ENCODE measurements at places on chromosomes 16 and 17.

GRCh38 chr17:36879027-36879426 is 58.2 kb upstream of the LHX1 start:
- DNase-seq = no peak

GRCh38 chr16:84354306-84354705 is 14.0 kb upstream of the ATP2C2 start:
- no peak for DNase-seq

- no peak for DNase-seq
These were observed 24.8 kb upstream of the MYO18A start for GRCh38 chr17:29205047-29205446.

- DNase-seq = no peak
These were observed 23.1 kb downstream of the STAT3 start for GRCh38 chr17:42365136-42365535.

DNA sequence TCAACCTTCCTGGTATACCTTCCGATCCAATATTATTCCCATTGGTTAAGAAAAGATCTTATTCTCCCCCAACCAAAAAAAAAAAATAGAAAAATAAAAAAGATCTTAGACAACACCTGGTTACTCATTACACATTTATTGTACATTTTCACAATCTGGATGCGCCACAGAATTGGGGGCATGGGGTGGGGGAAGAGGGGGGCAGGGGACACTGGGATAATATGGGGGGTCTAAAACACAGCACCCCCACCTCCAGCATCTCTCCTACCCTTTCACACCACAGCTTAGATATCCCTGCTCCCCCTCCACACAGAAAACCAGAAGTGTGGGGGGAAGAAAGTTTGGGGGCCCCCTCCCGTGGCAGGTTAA is 3.7 kb downstream of the VAMP2 start:
- no peak for DNase-seq

DNA sequence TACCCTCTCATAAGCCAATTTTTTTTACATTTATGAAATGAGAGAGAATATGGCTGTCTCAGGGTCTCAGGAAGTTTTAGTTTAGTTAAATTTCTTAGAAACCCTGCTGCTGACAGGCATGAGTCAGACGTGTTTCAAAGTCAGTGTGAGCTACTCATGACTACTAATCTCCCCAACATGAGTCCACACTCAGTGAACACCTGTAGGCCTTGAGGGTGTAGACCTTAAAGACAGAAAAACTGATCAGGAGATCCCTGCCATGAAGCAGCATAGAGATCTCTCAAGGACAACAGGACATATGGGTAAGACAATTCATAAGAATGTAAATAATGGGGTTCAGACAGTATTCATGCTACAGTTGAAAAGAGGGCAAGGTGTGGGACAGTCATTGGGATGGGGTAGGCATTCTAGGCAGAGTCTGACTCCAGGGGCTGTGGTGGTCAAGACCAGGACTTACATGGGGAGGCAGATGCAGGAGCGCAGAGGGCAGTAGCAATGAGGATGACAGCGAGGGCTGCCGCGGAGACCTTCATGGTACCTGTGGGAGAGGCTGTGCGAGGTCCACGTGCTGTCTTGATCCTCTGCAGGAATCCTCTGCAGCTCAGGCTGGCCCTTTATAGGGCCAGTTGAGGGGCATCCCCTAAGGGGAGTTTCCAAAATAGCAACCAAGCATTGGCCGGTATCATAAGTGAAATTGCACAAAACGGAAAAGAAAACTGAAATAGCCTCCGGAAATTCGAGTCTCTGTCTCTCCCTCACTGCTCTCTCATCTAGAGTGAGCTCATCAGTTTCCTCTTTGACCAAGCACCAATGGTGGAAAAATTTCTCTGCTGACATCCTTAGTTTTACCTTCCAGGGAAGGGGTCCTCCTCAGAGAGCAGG is at the start of gene CCL5:
CCL5 (minus strand) TSS at position 588 of the 882 bp plus-strand sequence.
- DNase-seq = no peak

- DNase-seq = no peak
These were observed 8.0 kb downstream of the EIF4A3 start for GRCh38 chr17:80138856-80139426.

GRCh38 chr16:77112746-77113145 is 78.2 kb upstream of the MON1B start:
- DNase-seq = no peak

GRCh38 chr16:30698816-30699614 is at the start of gene SRCAP:
Gene SRCAP, plus strand, starts transcription at chr16:30699171. Its CDS starts 1,654 bp downstream, at chr16:30700825.
- peak; percentile 83 for DNase-seq

Data from activated CD4-positive, alpha-beta T cell treated with anti-CD3 and anti-CD28 coated beads for 24 hours (primary cell).